ENCODE measurements at places on chromosomes 3 and 15.

DNA sequence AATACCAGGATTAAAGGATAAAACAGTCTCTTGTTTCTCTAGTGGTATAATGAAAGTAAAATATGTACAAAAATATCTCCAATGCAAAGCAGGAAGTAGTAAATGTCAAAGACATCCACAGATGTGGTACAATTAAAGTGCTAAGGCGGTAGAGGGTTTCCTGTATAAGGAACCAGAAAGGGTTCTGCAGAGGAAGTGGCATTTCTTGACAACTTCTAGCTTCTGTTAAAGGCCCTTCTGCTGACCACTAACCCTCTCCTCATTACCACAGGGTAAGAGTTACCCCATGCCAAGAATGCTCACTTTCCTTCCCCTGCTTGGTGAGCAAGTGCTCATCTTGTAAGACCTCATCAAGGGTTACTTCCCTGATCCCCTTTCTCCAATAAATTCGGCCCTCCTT lies 883.6 kb upstream of the NR2F2 start:
- H3K27ac ChIP-seq = no peak overlapping the region
- H3K4me3 ChIP-seq = no peak overlapping the region
- no peaks in the 10 kb centered on the region for H3K4me1 ChIP-seq
- no peaks in the 10 kb centered on the region for H3K36me3 ChIP-seq
- no peak for DNase-seq

- no peak for DNase-seq
- H3K27ac ChIP-seq = no peak overlapping the region
- no peaks in the 10 kb centered on the region for H3K36me3 ChIP-seq
- H3K4me1 ChIP-seq = no peaks in the 10 kb centered on the region
- H3K4me3 ChIP-seq = no peak overlapping the region
Measured at GRCh38 chr3:157354722-157355121, 81.9 kb upstream of the PTX3 start.

DNA sequence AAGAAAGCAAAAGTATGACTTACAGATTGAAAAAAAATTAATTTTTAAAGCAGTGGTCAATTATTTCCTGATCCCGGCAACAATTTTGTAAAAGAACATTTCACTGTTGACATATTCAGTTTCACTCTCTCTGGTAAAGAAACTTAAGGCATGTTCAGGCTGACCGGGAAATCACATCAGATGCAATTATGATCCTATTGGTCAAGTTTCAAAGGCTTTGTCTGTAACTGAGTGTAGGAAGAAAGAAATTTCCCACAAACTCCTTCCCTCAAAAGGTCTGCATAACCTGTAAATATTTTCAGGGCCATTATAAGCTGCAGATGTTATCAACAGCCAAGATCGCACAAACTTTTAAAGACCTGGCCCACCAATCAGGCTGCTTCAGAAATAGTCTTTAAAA lies 205.4 kb upstream of the IGF1R start:
- H3K27me3 ChIP-seq = peaks cover 7% of the 10 kb centered on the region
- H3K4me1 ChIP-seq = peaks cover 10% of the 10 kb centered on the region
- no peak for DNase-seq
- H3K4me3 ChIP-seq = no peak overlapping the region
- H3K27ac ChIP-seq = no peak overlapping the region
- no peaks in the 10 kb centered on the region for H3K36me3 ChIP-seq

DNA sequence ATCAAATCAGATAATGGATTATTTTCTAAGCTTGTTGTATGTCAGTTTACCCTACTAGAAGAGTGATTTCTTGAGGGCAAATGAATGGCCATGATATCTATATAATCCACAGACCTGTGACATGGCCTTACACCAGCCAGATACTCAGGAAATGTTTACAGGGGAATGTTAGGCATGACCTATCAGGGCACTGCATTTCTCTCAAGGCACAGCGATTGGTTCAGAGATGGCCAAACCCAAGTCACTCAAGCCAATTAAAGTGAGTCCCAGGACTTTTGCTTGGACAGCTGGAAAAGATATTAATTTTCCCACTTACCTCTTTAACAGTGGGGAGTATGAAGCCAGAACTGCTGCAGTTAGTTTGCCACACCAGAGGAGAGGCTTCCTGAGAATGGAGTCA lies 28.7 kb upstream of the GATA2 start:
- peaks cover 17% of the 10 kb centered on the region for H3K27me3 ChIP-seq
- no peak for DNase-seq
- no peak overlapping the region for H3K27ac ChIP-seq
- H3K4me3 ChIP-seq = no peak overlapping the region
- no peaks in the 10 kb centered on the region for H3K4me1 ChIP-seq
- H3K36me3 ChIP-seq = no peaks in the 10 kb centered on the region

- DNase-seq = no peak
- H3K27me3 ChIP-seq = peaks cover 3% of the 10 kb centered on the region
- H3K4me1 ChIP-seq = no peaks in the 10 kb centered on the region
- no peak overlapping the region for H3K4me3 ChIP-seq
Measured at GRCh38 chr3:116841003-116841735, 131.6 kb downstream of the TUSC7 start.

GRCh38 chr3:170154569-170155143 lies 26.9 kb downstream of the PHC3 start:
- H3K4me3 ChIP-seq = peak overlapping the region; percentile 65
- peaks cover 23% of the 10 kb centered on the region for H3K36me3 ChIP-seq
- H3K4me1 ChIP-seq = peaks cover 36% of the 10 kb centered on the region
- peak; percentile 28 for DNase-seq
- peak overlapping the region; percentile 95 for H3K27ac ChIP-seq
- H3K27me3 ChIP-seq = no peaks in the 10 kb centered on the region

DNA sequence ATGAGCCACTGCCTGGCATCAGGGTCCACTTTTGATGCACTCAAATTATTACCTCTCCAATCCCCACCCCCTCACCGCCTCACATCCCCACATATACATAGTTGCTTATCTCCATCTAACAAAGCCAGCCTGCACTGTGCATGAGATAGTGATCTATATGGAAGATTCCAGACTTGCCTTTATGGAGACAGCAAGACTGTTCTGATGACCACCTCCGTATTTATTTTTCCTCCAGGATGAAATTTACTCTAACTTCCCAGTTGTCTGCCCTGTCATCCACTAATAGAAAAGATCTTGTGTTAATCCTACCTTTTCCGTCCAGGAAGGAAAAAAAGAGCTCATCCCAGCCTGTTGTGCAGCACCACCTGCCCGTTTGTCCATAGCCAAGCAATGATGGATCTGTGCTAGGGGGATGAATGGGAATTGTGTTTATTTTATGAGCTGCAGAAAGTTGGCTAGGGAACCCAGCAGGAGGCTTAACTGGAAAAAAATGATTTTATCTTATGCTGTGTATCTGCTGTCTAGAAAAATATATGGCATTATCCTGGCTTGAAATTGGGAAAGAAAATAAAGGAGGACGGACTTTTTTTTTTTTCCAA lies 114.5 kb downstream of the CD47 start:
- DNase-seq = no peak
- H3K36me3 ChIP-seq = no peaks in the 10 kb centered on the region
- H3K4me3 ChIP-seq = no peak overlapping the region
- peaks cover 5% of the 10 kb centered on the region for H3K4me1 ChIP-seq
- H3K27ac ChIP-seq = no peak overlapping the region

GRCh38 chr3:149443545-149443912 lies 31.0 kb upstream of the TM4SF4 start:
- no peak overlapping the region for H3K27ac ChIP-seq
- H3K27me3 ChIP-seq = no peaks in the 10 kb centered on the region
- DNase-seq = no peak
- peaks cover 10% of the 10 kb centered on the region for H3K4me1 ChIP-seq

GRCh38 chr15:53681056-53681455 lies 78.4 kb downstream of the WDR72 start:
- H3K36me3 ChIP-seq = no peaks in the 10 kb centered on the region
- H3K27ac ChIP-seq = no peak overlapping the region
- H3K4me3 ChIP-seq = no peak overlapping the region
- H3K4me1 ChIP-seq = no peaks in the 10 kb centered on the region
- DNase-seq = no peak

GRCh38 chr3:120506076-120506827 lies 55.5 kb upstream of the FSTL1 start:
- no peak overlapping the region for H3K27ac ChIP-seq
- no peak for DNase-seq
- no peaks in the 10 kb centered on the region for H3K36me3 ChIP-seq
- H3K27me3 ChIP-seq = peaks cover 14% of the 10 kb centered on the region
